NCI-H524 treated with DMSO at 0.1 percent for 48 hours (cell line): ENCODE measurements at places on chromosomes 2 and 18.

DNA sequence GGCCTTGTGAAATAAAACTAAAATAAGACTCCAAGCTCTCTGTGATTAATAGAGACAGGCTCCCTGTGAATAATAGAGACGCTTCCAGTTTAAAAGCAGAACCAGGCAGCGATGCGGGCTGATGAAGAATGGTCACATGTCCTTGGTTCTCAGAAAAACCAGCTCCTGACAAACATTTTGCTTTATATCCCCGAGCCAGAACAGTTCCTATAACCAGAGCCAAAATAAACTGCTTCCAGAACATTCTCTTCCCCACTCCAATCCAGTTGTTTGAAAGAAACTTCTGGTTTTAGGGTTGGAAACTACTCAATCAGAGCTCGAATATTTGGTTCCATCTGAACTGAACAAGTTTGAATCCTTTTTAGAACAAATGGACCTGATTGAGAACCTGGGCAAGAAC lies 213.7 kb downstream of the TSN start:
- no peak for DNase-seq

DNA sequence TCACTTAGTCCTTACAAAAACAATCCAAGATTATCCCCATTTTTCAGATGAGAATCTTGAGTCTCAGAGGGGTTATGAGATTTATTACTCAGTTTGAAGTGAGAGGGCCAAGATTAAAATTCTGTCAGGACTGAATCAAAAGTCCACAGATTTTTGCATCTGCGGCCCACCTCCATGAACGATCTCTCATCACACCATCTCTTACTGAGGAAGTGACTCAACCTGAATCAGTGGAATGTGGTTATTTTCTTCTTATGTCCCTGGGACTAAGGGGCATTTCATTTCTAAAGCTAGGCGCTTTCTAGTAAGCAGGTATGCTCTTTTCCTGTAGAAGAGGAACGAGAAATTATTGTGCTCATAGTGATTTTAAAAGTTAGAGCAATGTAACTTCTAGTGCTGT lies 360.3 kb upstream of the SPHKAP start:
- DNase-seq: no peak

DNA sequence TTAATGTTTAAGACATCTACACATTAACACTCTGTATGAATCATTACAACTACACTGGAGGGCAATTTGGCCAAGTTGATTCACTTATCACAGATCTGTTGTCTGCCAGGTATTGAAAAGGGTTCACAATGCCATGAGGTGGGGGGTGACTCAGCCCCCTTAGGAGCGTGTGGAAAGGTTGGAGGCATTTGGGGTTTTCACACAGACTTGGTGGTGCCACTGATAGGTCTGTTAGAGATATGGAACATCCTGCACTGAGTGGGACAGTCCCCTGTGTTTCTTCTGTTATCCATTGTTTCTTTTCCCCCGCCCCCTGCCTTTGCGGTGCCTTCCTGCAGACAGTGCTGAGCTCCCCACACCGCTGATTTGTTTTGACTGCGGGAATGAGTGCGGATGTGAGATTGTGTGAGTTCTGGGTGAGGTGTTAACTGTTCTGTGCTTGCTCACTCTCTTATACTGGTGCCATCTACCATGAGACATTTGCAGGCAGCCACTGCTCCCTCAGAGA lies 9.3 kb upstream of the TSN start:
- DNase-seq: no peak

GRCh38 chr2:10990561-10991111 lies 78.9 kb downstream of the KCNF1 start:
- no peak for DNase-seq

- no peak for DNase-seq
Observed at GRCh38 chr2:238587776-238588660, 161.3 kb downstream of the ASB1 start.

- DNase-seq: no peak
Observed at GRCh38 chr2:189536830-189537229, 43.8 kb downstream of the SLC40A1 start.

DNA sequence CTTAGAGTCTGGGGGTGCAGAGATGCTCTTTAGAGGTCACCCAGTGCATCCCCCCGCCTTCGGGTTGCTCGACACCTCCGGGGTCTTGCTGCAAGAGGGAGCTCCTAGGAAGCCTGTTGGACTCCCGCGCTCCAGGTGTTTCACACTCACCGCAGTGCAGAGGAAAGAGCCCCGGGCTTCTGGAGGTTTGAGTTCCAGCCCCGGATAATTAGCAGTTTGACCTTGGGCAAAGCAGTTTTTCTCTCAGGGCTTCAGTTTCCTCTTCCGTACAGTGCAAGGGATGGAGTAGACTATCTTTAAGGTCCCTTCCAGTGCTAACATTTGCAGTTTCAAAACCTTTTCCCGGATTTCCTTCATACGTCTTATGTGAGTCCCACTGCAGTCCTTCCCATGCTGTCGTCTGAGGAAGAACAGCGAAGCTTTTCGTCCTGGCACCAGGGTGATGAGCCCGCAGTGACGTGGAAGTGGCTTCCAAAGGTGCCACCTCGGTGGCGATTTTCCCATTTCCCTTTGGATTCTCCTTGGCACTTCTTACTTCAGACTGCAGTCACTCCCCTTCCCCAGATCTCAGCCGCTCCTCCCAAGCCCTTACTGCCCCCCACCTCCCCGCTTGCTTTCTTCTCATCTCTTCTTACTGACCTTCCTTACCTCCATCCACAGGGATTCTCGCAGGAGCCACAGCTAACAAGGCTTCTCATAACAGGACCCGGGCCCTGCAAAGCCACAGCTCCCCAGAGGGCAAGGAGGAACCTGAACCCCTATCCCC lies 585 bp downstream of the PNKD start:
- no peak for DNase-seq

DNA sequence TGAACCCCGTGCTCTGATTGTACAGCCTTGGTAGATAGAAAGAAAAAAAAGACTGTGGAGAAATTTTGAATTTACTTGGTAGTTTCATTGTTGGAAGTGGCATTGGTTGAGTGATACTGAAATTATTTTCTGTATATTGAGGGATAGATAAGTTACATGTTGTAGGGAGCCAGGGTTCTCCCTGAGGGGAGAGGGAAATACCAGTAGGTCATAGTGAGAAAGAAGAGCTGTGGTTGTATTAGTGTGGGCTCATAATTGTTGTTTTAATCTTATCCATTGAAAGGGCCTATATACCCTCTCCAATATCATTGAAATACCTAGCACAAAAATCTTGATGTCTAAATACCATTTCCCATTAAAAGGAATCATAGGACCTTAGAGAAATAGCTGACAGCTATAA lies 16.9 kb upstream of the RAB31 start:
- DNase-seq: no peak

GRCh38 chr2:235945608-235946140 lies 222.5 kb downstream of the GBX2 start:
- no peak for DNase-seq

GRCh38 chr2:146267093-146267492 lies 1577.7 kb upstream of the ACVR2A start:
- DNase-seq: no peak

GRCh38 chr2:61543062-61543461 lies 4.9 kb upstream of the XPO1 start:
- DNase-seq: no peak

DNA sequence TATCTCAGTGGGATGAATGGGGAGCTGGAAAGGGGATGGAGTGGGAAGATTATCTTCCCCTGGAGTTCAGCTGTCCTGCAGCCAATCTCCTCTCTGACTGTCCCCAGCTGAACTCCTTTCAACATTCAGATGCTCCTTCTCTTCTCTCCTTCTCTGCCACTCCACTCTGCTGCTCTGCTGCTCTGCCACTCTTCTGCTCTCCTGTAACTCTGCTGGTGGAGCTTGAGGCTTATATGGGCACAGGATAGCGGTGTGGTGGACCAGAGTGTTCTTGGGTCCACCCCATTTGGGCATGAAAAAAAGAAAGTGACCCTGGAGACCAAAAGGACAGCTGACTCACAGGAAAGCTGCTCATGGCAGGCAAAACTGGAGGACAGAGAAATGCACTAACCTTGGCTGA lies 26.6 kb downstream of the FAHD2B start:
- DNase-seq: no peak

DNA sequence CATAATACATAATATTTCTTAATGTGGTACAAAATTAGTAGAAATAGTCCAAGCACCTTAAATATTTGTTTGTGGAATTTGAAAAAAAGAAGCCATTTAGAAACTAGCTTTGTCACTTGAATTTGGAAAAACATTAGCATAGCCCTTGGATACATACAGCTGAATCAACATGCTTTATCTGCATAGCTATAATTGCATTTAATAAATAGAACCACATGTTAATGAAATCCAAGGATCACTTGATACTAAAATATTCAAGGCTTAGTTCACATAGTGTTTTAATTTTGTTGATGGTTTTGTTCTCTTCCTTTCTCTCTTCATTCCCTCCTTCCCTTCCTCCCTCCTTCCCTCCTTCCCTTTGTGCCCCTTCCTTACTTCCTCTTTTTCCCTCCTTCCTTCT lies 169.4 kb upstream of the NRXN1 start:
- no peak for DNase-seq
